NCI-H1436 treated with DMSO at 0.1 percent for 48 hours (cell line): ENCODE measurements at places on chromosomes 12 and 14.

DNA sequence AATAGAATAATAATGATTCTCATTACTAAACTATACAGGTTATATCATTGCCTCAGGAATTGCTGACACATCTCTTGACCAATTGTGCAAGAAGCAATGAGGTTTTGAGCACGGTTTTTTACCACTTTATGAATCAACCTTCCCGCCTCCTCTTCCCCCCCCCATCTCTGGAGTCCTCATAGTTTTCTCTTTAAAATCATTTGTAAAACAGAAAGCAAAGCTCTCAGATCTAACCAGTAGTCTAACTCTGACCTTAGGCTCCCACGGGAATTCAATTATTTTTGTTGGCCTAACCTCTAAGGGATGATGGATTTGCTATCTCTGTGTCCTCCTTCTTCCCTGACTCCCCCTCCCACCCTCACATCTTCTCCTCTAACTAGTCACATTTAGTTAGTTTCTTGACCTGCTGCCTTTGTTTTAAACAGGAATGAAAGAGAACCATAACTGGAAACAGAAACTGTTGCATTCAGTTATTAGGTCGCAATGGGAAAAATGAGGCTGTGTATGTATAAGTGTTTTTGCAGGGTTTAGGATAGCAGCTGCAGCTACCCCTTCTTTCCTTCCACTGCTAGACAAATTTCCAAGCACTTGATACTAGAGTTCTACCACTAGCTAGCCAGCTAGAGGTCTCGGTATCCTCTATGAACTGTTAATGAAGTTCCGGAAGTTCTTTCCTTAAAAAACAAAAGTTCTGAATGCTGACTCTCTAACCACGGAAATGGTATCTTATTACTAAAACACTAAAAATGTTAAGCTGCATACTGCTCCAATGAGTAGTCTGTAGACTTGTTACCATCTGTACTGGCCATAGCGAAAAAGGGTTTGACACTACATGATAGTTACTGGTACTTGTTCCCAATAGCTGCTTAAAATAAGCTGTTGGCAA lies 65.4 kb downstream of the TAOK3 start:
- no peak for DNase-seq

GRCh38 chr14:79438696-79439342 lies 772.5 kb downstream of the DIO2 start:
- DNase-seq: no peak

- DNase-seq: no peak
These were observed 15.2 kb downstream of the RFX4 start for GRCh38 chr12:106598003-106598402.

GRCh38 chr14:93989939-93990338 lies 7.2 kb upstream of the CCDC197 start:
- no peak for DNase-seq

DNA sequence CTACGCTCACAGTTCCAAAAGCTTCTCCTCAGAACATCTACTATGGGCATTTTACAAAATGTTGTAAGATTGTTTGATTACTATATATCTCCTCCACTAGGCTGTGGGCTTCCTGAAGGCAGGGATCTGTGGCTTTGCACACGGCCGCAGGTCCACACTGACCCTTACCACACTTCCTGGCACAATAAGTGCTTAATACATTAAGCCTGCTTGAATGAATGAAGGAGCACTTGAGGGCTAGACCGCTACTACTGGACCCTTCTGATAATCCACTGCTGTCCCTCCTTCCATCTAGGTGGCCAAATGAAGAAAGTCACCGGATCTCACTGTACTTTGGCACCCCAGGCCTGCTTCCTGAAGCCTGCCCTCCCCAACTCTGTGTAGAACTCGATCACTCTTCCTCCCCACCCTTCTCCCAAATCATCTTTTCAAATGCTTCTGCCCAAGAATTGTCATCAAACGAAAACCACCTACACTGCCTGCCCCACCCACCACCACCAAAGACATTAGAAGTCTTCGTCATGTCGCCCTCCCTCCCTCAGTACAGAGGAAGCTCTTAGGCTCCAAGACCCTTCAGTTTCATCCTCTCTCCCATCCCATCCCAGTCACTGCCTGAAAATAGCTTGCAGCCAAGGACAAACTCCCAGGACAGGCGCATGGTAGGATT lies 596 bp upstream of the ZBTB39 start:
- DNase-seq: no peak

DNA sequence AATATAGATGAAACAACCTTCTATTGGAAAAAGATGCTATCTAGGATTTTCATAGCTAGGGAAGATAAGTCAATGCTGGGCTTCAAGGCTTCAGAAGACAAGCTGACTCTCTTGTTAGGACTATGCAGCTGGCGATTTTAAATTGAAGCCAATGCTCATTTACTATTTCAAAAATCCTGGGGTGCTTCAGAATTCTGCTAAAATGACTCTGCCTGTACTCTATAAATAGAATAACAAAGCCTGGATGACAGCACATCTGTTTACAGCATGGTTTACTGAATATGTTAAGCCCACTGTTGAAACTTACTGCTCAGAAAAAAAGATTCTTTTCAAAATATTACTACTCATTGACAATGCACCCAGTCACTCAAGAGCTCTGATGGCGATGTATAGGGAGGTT lies 155.1 kb downstream of the PIK3C2G start:
- DNase-seq: no peak

- no peak for DNase-seq
These were observed 2.5 kb downstream of the CDCA4 start for GRCh38 chr14:105018414-105018813.

DNA sequence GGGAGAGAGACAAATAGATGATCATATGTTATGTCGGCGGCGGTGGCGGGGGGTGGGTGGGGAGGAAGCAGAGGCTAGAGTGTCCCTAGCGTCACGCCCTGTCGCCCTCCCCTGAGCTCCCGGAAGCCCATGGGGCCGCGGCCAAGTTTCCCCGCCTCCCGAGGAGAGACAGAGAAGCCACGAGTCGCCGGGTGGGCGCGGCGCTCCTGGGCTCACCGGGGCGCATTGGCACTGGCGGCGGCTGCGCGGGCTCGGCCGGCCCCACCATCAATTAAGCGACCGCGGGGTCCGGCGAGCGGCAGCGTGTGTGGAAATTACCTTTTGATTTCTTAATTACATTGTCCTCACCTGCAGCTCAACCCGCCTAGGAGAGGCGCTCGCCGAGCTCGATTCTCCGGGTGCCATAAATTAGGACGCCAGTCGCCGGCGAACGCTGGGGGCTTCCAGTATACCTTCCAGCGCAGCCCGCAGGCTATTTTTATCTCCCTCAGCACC lies 119.9 kb upstream of the LHX5 start:
- DNase-seq: peak; percentile 13

GRCh38 chr14:76289276-76289675 lies 86.7 kb upstream of the ESRRB start:
- no peak for DNase-seq

DNA sequence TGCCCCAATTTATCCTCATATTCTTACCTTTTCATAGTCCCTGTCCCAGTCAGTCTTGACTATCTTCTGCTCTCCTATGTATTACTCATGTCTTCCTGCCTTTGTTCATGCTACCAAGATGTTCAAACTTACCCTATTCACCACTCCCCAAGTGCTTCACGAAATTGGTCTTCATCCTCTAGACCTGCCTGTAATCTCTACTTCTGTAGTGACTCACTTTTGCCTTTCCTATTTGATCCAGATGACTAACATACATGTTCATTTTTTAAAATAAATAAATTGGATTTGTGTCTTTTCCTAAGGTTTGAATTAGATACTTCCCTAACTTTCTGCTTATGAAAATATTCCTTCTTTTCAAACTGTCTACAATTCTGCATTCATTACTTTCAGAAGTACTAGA lies 107.7 kb upstream of the PPM1H start:
- DNase-seq: no peak

GRCh38 chr12:19432309-19433170 lies 6.8 kb upstream of the AEBP2 start:
- no peak for DNase-seq

DNA sequence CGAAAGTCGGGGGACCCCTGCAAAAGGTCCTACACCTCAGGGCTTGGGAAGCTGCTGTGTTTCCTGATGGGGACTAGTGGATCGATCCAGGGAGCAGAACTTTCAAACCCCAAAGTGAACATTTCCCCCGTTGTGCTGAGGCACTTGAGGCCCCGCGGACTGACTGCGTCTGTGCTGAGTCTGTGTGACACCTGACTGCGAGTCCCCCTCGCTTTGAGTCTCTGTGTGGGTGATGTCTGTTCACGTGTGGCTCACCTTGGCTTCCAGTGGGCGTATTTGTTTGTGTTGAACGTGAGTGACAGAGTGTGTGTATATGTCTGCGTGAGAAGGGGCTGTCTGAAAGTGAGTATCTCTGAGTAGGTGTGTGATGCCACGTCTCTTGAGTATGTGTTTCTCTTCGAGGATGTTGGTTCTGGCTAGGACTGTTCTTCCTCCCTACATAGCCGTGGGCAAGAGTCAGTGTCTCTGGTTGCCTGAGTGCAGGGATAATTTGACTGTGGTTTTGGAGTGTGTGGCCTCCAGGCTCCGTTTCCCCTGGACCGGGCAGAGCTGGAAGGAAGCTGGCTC lies 1.3 kb downstream of the TEAD4 start:
- DNase-seq: no peak

GRCh38 chr14:89352976-89353765 lies 63.9 kb downstream of the FOXN3 start:
- DNase-seq: no peak

- DNase-seq: no peak
These were observed 148.0 kb upstream of the PWP1 start for GRCh38 chr12:107537464-107538119.

DNA sequence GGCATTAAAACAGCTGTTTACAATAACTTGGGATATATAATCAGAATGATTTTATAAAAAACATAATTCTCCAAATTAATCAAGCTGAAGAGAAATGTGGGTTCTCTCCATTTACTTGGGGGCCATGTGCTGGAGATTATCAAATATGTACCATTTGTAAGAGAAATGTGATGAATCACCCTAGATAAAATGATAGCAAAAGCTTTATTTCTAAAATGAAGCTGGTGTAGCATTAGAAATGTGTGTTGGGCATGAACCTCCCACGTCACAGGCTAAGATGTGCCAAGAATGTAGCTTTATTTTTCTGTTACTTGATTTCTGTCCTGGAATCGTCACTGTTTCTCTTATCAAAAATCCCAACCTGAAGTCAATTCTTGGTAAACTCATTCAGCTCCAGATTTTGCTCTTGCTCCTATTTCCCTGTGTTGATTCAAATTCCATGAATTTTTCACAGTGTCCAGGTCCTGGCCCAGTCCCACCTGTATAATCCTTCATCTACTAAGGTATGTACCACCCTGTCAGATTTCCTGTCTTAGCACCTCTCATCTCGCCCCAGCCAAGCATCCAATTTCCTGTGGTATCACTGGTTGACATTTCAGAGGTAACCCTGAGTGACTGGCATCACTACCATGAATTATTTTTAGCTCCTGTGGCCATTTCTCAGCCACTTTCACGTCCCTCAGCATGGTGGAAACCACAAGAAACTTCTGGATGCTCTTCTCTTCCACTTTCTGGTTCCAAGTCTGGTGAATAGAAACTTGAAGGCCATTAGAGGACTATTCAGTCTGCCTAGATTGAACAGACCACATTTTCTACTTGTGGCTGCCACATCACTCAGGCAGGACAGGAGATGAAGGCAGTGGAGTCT lies 103.6 kb upstream of the FLRT2 start:
- DNase-seq: no peak

DNA sequence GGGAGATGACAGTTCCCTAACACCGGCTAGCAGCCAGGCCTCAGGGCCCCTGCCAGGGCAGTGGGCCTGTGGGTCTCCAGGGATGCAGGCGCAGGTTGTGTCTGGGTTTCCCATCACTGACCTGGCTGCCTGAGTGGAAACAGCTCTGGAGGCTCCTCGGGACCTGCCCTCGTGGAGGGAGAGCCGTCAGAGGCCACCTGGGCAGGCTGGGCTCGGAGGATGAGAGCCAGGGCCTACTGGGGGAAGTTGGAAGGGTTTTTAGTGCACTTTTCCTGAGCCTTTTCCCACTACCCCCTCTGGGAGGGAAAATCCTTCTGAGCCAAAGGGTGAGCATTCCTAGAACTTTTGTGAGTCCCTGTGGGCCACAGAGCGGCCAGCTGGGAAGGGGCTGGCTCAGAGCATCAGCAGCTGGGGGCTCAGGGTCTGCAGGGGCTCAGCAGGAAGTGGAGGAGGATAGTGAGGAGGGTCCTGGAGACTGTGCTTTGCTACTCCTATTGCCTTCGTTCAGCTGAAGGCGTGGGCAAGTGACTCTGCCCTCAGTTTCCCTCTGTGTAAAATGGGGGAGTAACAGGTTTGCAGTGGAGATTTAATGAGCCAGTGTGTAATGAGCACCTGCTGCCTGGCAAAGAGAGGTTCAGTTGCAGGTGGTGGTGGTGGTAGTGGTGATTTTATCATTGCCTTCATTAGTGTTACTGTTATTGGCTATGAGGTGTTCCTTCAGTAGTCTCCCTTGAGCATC lies 1.8 kb downstream of the SH2B3 start:
- no peak for DNase-seq

GRCh38 chr14:92328664-92329255 lies 5.8 kb downstream of the SLC24A4 start:
- no peak for DNase-seq

DNA sequence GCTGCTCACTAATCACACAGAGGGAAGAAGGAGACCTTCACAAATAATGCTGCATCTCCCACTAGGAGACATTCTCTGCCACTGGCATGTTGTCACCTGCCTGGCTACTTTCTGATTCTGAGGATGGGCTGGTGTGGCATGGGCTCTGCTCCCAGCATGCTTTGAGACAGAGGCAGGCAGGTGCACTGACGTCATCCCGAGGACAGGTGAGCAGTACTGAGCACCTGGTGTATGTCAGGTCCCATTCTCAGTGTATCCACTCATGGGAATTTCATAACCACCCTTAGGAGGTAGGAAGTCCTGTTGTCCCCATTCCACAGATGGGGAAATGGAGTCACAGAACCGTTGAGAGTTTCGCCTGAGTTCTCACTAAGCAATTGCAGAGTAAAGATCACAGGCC lies 597.9 kb downstream of the VRK1 start:
- DNase-seq: peak; percentile 18

DNA sequence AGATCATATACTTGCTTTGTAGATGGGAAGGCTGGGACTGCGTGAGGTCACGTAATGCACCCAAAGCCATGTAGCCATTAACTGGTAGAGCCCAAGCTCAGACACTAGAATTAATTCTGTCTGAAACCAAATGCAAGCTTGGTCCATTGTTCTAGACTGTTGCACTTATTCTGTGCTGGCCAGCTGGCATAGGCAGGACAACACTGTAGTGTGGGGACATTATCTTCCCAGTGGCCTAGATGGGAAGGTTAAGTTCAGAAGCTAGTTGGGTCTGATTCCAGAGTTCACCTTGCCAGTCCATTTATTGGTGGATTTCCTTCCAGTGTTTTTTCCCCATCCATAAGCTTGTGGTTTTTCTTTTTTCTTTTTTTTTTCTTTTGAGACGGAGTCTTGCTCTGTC lies 39.1 kb downstream of the KLC1 start:
- DNase-seq: no peak

GRCh38 chr14:35337269-35338255 lies 45.4 kb downstream of the PSMA6 start:
- DNase-seq: no peak
